Endothelial cell of coronary artery (primary cell): ENCODE measurements at places on chromosomes 4 and X. TPM values are rescaled to one million over a fixed set of nuclear protein-coding genes. Genes with fewer than 3 reads are reported as not detected.

FHIP1A gene
- total RNA-seq, result under 0.01 and 0.09 TPM in 2 replicates

PNMA5 gene
- total RNA-seq, result not detected in 2 replicates

BCORL1 gene
- 1.3 and 3.4 TPM in 2 replicates for total RNA-seq

MAGEA2 gene
- total RNA-seq, result not detected in 2 replicates

GPR143 gene
- total RNA-seq, result 2.6 and 3.1 TPM in 2 replicates

ZFYVE28 gene
- 4.0 and 12.3 TPM in 2 replicates for total RNA-seq

MAPK10 gene
- 0.09 TPM in 1 of 2 replicates, not detected in the other for total RNA-seq

CCDC149 gene
- total RNA-seq, result 9.3 and 11.6 TPM in 2 replicates

DCK gene
- 10.8 and 11.6 TPM in 2 replicates for total RNA-seq

ENPEP gene
- total RNA-seq, result under 0.01 TPM in 1 of 2 replicates, not detected in the other

ODAM gene
- total RNA-seq, result not detected in 2 replicates

ZNF718 gene
- 4.1 and 6.9 TPM in 2 replicates for total RNA-seq

PI4K2B gene
- 16.1 and 20.7 TPM in 2 replicates for total RNA-seq

MID1 gene
- total RNA-seq, result 10.7 and 12.9 TPM in 2 replicates

SMC1A gene
- 14.4 and 17.3 TPM in 2 replicates for total RNA-seq

LGI2 gene
- under 0.01 TPM in 2 replicates for total RNA-seq

RNF175 gene
- total RNA-seq, result not detected in 2 replicates

TLR1 gene
- 3.8 and 5.4 TPM in 2 replicates for total RNA-seq

GPR173 gene
- 2.0 and 4.0 TPM in 2 replicates for total RNA-seq

ASMT gene
- not detected in 2 replicates for total RNA-seq

FMR1NB gene
- not detected in 2 replicates for total RNA-seq

TMPRSS11D gene
- total RNA-seq, result not detected in 2 replicates

CT45A7 gene
- not detected in 2 replicates for total RNA-seq

JAKMIP1 gene
- total RNA-seq, result not detected in 2 replicates

LNX1 gene
- 1.0 and 1.8 TPM in 2 replicates for total RNA-seq

GPR78 gene
- total RNA-seq, result 0.09 TPM in 1 of 2 replicates, not detected in the other

RHOXF1 gene
- not detected in 2 replicates for total RNA-seq
